ENCODE measurements at places on chromosomes 5 and 9. TPM values are rescaled to one million over a fixed set of nuclear protein-coding genes. Genes with fewer than 3 reads are reported as not detected.

Gene CDHR2
- total RNA-seq: not detected

Gene HNRNPAB
- 160 TPM for total RNA-seq

Gene IL31RA
- 1.7 TPM for total RNA-seq

Gene C8G
- not detected for total RNA-seq

Gene TMC1
- total RNA-seq: 2.2 TPM

Gene NUTM2F
- total RNA-seq: not detected

Gene EQTN
- total RNA-seq: not detected

Gene PCDHGA3
- total RNA-seq: 0.93 TPM

Gene LCN15
- not detected for total RNA-seq

Gene TOR4A
- total RNA-seq: 48.3 TPM

Gene HAND1
- not detected for total RNA-seq

Gene PCDHGC4
- total RNA-seq: 1.3 TPM

Gene ERCC8
- total RNA-seq: 21.5 TPM

Gene IFNB1
- not detected for total RNA-seq

Gene PTGS1
- 39.4 TPM for total RNA-seq

Gene ACSL6
- not detected for total RNA-seq

Gene GRAMD2B
- total RNA-seq: 3.4 TPM

Gene FBP2
- total RNA-seq: not detected

Gene JAK2
- total RNA-seq: 18.6 TPM

Gene PITX1
- total RNA-seq: 0.57 TPM

Gene CAMK4
- 2.6 TPM for total RNA-seq

All from thoracic aorta endothelial cell (primary cell).